ENCODE measurements at places on chromosomes 1 and 21.

- DNase-seq: no peak
These were observed 420.5 kb downstream of the MATN1 start for GRCh38 chr1:30302858-30303257.

DNA sequence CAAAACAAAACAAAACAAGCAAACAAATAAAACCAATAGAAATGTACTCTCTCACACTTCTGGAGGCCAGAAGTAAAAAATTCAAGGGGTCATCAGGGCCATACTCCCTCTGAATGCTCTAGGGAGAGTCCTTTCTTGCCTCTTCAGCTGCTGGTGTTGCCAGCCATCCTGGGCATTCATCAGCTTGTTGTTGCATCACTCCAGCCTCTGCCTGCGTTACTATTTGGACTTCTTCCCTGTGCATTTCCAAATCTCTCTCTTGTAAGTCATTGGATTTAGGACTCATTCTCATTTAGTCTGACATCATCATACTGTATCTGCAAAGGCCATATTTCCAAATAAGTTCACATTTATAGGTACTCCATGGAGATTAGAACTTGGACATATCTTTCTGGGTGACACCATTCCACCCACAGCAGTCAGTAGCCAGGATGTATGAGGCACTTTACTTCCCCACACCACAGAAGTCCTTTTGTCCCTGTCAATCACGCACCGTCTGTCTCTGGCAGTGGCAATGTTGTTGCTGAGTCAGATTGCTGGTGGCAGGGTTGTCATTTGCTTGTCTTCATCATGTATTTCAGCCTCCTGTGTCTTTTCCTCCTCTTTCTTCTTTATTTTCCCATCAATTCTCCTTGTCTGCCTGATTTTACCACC is 151.0 kb upstream of the KCNJ6 start:
- no peak for DNase-seq

GRCh38 chr1:155962599-155963211 is 15.6 kb downstream of the ARHGEF2 start:
- no peak for DNase-seq

DNA sequence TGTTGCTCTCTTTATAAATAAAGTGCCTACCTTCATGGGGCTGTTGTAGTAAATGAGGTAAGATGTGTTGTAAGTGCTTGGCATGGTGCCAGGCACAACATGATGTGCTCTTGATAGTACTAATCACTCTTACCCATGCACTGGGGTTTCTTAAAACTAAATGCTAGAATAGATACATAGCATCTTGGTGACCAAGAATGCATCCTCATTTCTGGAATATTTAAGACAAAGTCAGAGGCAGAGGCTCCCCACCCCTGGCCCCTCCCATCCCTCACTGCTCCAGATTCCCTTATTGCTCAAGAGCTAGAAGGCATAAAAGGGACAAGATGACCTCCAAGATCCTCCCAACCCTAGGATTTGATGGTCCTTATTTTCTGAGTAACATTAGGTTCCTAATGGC is 61.3 kb downstream of the GLUL start:
- no peak for DNase-seq

- peak; percentile 80 for DNase-seq
These were observed 110.5 kb downstream of the HHAT start for GRCh38 chr1:210438928-210439841.

DNA sequence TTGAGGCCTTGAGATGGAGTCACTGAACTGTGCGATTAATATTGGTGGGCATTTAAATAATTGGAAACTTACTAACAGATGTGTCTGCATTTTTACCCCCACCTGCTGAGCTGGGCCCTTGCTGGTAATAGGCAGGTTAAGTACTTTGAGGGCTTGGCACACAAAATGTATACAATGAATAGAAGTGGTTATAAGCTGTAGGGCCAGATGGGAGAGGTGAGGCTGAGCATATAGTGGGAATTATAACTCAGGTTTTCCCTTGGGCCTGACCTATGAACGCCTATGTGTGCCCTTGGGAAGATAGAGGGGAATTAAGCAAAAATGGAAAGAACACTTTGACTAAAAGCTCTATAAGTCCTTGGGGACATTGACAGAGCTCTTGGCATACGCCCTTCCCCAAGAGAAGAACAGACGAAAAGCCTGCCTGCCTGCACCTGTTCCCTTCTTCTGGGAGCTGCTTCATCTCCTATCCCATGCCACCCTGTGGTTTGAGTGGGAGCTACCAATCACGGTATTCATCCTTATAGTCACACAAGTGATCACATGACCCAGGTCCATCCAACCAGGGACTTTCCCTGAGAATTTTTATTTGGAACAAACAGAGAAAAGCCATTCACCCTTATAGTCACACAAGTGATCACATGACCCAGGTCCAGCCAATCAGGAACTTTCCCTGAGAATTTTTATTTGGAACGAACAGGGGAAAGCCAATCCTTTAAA is 260.7 kb upstream of the CSF3R start:
- no peak for DNase-seq

DNA sequence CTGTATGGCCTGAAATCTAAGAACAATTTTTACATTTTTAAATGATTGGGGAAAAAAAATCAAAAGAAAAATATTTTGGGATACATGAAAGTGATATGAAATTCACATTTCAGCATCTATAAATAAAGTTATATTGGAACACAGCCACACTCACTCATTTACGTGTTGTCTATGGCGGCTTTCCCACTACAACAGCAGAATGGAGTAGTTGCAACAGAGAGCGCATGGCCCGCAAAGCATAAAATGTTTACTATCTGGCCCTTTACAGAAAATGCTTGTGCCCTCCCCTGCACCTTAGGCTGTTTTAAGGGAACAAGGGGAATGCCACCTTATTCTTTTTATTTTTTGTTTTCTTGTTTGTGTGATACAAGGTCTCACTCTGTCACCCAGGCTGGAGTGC is 3.5 kb downstream of the KLHDC8A start:
- DNase-seq: no peak

GRCh38 chr21:37871121-37871862 is 45.0 kb downstream of the KCNJ6 start:
- DNase-seq: peak; percentile 4

GRCh38 chr1:1779691-1780597 is 1.7 kb upstream of the NADK start:
- no peak for DNase-seq

- no peak for DNase-seq
These were observed 45.6 kb downstream of the IL23R start for GRCh38 chr1:67211589-67212563.

DNA sequence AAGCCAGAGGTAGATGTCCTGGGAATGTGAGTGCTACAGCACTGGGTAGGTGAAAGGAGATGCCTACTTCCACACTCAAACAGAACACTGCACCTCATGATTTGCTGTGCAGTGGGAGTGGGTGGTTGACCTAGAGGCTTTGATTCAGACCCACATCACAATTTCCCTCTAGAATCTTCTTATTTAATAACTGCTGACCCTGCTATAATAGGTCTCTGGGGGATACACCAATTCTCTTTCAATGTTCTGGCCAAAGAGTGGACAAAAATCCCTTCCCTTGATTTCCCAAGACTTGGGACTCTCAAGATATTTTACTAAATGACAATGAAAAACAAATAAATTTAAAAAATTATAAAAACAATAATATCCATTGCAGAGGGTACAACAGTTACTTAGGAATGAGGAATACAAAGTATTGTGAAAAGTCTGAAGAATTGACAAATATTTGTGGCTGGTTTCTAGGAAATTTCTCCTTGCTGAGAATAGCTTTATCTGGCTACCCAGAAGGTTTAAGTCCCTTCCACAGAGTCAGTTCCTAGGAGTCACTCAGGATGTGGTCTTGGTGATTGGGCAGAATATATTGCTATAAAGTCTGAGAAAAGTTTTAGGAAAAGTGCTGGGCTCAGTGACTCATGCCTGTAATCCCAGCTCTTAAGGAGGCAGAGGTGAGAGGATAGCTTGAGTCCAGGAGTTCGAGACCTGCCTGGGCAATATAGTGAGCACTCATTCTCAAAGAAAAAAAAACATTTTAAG is 2.4 kb upstream of the FCGR2A start:
- no peak for DNase-seq

- no peak for DNase-seq
These were observed 12.3 kb upstream of the SDC3 start for GRCh38 chr1:30920827-30921226.

Data from urothelium cell line (cell line).